ENCODE measurements at places on chromosomes 6 and 20.
A peak's percentile ranks its signal among the peaks of the same experiment; 100 is the strongest.

DNA sequence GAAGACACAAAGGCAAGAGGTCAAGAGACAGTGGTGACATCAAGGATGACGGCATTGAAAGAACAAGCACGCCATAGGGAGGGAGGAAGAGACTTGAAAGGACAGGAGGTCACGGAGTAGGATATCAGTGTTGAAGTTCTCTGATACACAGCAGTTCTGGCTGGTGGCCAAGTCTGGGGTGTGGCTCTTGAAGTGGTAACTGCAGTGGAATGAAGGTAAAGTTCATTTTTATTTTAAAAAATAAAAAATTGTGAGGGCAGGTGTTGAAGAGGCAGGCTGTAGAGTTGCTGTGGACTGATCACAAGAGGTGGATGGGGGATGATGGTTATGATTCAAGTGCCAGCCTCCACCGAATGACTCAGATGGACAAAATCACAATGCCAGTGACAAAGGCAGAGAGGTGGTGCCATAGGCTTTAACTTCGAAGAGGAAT lies 53.2 kb upstream of the BMP2 start:
- DNase-seq = no peak

DNA sequence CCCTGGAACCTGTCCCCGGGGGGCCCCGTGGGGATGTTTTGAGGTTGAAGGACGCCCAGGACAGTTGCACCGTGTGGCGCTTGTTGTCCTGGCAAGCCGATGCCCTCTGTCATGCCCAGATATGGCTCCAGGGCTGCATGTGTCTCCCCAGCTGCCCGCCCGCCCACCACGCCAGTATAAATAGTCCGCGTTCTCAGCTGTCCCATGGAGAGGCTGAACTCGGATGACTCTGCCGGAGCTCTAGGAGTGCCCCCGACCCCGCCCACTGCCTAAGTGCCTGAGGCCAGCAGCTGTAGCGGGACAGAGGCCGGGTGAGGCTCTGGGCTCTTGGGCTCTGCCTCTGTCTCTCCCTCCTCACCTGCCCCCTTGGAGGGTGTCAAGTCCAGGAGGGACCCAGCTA lies 83.0 kb upstream of the GATA5 start:
- no peak for DNase-seq

DNA sequence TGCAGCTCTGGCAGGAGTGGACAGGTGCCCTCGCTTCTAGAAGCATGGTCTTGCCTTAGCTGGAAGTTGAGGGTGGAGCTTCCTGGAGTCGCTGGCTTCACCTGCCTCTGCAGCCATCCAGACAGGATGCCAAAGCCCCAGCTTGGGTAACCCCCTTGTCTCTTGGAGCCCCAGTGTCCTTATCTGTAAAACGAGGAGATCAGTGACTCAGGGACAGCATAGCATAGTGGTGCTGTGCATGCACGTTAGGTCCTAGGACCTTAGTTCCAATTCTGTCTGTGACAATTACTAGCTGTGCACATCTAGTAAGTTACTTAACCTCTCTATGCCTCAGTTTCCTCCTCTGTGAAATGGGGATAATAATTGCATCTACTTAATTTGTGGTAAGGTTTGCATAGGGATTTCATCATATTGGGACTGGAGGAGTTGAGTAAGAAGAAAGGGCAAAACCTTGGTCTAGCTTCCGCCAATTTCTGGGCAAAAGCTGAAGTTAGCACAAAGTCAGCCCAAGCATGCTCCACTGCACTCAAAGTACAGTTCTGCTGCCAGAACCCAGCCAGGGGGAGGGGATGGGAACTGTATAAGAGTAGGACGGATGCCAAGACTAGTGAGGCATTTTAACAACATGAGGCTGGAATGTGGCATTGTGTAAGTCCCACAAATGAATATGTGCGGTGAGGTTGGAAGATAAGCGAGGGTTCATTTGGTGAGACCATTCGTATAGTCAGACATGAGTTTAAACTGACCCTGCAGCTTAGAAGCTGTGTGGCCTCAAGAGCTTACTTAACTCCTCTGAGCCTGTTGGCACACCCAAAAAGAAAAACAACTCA lies 24.5 kb downstream of the TOX2 start:
- peak; percentile 98 for DNase-seq

DNA sequence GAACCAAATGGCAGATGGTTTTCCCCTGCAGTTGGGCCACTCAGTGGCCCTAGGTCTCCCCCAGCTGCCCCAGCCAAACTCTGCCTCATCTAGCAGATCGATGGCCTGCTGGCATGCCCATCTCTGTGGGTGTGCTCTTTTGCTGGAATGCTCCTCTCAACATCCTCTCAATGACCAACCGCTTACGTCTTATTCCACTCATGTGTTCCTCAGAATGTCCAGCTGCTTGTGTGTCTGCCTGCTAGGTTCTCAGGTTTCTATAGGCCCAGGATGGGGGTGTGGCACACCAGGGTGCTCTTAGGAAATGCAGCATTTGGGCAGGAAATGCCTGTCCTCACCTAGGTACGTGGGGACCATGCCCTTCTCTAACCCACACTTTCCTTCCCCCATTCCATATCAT lies 509.9 kb upstream of the SYNCRIP start:
- DNase-seq = no peak

GRCh38 chr6:130178692-130179091 lies 44.1 kb downstream of the SAMD3 start:
- peak; percentile 63 for DNase-seq

DNA sequence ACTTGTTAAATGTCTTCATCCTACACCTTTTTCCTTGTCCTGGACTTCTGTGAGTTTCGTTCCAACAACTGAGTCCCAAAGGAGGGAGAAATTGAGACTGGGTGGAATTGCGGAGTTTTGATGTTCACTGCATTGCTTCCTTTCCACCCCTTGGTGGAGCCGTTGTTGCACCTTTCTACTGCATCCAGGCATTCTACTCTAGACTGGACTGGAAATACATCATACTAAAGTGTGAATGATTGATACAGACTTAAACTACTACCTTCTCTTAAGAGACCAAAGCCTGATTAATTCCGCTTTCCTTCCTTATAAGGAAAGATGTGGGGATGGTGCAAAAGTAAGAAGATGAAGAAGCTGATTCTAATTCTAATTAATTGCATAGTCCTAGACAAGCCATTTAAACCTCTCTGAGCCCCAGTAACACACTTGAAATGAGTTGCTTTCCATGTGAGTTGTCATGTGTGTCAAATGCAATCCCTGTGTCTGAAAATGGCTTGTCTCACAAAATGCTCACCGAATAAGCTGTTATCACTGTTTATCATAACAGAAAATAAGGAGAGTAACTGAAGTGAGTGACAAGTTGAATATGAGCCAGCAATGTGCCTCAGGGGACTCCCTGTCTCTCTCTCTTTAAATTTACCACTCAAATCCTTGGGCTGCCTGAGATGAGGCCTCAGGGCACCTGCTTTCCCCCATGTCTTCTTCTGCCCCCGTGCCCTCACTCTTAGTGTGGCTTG lies 338.3 kb upstream of the CHD6 start:
- DNase-seq = no peak

DNA sequence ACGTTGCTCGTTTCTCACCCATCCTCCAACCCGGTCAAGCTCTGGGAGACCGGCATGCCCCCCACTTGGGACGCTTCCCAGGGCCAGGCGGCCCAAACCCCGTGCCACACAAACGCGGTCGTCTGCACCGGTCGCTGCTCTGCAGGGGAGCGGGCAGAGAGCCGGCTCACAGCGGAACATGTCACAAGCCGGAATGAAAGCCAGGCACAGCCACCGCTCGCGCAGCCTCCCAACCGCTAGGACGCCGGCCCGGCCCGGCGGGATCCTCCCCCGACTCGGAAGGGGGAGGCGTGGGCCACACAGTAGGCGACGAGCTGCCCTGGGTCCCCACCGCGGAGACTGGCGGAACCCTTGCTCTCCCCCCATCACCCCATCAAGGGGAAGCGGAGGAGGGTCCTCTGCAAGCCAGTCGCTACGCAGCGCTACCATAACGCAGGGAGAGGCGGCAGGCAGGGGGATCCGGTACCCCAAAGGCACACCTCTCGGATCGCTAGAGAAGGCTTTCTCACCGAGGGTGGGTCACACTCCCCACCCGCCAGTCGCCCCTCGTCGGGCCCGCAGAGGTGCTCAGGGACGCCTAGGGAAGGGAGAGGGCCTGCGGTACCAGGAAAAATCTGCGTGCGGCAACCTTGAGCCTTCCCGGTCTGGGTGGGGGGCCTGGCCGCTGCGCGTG lies 768.4 kb upstream of the DEFB115 start:
- DNase-seq = no peak

DNA sequence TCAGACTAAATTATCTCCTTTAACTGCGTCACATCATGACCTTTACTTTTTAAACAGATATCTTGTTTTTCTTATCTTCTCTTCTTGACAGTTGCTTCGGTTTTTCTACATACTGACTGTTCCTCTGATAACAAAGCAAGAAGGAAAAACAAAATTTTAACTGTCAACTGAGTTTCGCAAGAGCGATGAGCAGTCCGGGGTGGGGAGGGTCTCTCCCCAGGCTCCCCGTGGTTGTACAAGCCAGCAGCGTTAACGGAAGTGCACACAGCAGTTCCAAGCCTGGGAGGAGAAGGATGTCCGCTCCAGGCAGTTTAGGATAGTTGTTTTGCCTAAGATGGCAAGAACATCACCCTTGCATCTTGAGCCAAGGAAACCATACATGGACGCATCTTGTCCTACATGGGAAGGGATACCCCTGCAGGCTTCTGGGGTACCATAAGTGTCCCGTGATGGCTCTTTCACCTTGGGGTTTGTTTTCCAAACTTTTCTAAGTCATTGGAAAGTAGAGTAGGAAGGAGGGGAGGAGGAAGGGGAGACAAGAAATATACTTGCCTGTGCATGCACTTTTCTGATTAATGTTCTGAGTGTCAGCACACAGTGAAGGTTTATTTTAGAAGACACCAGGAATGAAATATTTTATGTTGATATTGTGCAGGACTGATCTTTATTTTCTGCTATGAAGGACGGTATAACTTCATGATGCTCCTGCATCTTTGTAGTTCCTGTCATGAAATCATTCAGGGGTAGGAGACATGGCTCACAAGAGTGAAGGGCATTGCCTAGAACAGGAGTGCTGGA lies 20.8 kb downstream of the SLC24A3 start:
- no peak for DNase-seq

DNA sequence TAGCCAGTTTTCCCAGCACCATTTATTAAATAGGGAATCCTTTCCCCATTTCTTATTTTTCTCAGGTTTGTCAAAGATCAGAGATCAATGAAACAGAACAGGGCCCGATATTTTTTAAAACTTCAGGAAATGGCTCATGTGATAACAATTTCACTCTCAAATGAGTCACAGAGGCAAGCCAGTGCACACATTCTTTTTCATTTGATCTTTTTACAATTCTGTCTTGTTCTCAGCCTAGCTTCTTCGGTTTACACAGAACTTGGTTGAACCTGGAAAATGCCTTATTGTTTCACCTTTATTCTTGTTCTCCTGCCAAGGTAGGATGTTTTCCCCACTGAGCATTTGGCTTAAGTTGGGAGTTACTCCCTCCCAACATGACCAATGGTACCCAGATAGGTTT lies 258.9 kb downstream of the COL12A1 start:
- DNase-seq = peak; percentile 26

DNA sequence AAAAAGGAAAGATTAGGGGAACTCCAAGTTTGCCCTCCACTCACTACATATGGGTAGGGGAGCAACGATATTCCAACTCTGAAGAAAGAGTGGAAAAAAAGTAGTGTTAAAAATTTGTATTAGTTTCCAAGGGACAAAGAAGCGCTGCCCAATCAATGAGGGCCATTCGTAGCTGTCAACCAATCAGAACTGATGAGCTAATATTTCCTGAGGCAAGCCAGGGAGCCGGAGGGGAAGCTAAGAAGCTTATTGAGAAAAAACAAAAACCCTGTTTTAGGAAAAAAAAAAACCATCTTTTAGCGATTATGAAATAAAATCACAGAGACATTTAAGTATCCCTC lies 59.5 kb downstream of the TRIM38 start:
- DNase-seq = no peak

DNA sequence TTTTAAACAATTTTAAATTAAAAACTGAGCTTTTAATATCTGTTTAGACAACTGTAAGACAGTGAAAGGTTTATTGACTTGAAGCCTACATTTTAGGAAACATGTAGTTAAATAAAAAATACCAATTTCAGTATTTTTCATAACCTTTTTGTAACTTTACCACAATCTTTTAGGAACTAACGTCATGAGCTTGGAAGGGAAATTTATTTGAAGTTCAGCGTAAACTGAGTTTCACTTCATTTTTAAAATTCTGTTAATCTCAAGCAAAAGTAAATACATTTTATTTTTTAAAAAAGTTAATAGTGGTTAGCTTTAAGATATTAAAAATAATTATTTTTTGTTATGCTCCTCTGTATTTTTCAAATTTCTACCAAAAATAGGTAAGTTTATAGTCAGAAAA lies 5.5 kb downstream of the CST7 start:
- no peak for DNase-seq

DNA sequence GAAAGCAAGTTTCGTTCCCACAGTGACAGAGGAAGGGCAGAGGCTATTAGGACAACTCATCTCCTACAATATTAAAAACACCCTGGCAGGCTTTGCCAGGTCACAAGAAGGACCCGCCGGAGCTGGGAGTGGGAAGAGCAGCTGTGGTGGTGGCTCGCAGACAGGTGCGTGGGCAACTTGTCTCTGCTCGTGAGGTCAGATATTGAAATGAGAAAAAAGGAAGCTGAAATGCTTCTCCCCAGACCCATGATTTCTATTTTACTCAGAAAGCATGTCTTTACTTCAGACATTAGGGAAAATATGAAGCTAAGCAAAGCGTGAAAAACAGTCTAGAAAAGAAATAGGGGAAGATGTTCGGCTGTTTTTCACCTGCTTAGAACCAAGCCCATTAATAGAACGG lies 166.3 kb upstream of the EEF1E1 start:
- DNase-seq = no peak

- no peak for DNase-seq
Observed at GRCh38 chr6:157025437-157025836, 248.3 kb downstream of the ARID1B start.

DNA sequence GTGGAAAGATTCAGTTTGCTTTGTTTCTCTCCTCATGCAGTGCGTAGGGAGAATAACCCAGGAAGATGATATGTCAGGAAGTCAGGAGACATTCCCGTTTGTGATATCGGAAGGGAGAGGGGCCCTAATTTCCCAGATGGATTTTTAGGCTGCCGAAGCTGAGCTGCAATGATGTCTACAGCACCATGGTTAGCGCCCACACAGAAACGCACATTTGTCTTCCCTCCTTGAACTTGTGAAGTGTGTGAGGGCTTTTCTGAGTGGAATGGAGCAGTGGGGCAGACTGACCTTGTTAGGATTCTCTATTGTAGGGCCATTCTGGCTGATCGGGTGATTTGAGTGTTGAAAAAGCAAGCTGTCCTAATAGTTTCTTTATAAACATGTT lies 191.3 kb upstream of the ARG1 start:
- DNase-seq = no peak

- no peak for DNase-seq
Observed at GRCh38 chr20:38706509-38706908, 17.8 kb upstream of the SLC32A1 start.

GRCh38 chr20:17898548-17898994 lies 70.0 kb downstream of the SNX5 start:
- DNase-seq = no peak

DNA sequence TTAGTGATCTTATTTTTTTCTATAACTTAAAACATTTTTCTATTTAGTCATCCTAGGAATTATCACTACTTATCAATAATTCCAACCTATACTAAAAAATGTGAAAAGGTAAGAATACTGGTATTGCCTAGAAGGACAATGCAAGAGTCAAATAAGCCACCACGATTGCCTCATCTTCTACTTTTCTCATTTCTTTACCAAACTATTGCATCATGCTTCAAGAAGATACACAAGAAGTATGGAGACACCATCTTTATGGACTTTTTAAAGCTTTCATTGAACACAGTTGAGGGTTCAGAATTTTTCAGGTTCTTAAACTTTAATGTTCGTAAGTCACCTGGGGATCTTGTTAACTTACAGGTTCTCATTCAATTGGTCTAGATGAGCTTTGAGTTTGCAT lies 25.9 kb downstream of the ELOVL2 start:
- DNase-seq = no peak

- peak; percentile 78 for DNase-seq
Observed at GRCh38 chr6:162056745-162057144, 670.8 kb downstream of the PRKN start.

Measured in epithelial cell of proximal tubule (primary cell).